ENCODE measurements at places on chromosomes 5 and 9.

- DNase-seq, result no peak
Measured at GRCh38 chr9:20504930-20505329, 117.4 kb downstream of the MLLT3 start.

GRCh38 chr5:133818031-133818431, 150.4 kb downstream of the C5orf15 start:
- DNase-seq, result peak; percentile 52

- DNase-seq, result no peak
Measured at GRCh38 chr5:14708551-14708950, 44.0 kb downstream of the OTULIN start.

DNA sequence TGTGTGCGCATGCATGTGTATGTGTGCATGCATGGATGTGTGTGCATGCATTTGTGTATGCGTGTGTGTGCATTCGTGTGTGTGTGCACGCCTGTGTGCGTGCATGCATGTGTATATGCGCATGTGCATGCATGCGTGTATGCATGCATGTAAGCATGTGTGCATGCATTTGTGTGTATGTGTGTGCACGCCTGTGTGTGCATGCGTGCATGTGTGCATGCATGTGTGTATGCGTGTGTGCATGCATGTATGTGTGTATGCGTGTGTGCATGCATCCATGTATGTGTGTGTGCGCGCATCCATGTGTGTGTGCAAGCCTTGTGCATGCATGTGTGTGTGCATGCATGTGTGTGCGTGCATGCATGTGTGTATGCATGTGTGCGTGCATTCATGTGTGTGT, 276.8 kb downstream of the PBX3 start:
- DNase-seq, result no peak

DNA sequence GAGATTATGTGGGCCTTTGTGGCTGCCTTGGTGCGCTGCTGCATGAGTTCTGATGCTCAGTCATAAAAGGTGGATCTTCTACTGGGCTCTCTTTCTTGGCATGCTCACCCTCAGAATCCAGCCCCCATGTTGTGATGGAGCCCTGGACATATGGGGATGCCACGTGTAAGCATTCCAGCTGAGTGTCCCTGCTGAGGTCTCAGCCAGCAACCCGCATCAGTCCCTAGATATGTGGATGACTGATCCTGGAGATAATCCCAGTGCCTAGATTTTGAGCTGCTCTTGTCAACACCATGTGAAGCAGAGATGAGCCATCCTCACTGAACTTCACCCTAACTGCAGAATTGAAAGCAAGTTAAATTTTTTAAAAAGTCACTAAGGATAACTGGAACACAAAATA, 390.1 kb downstream of the DMRT2 start:
- no peak for DNase-seq

DNA sequence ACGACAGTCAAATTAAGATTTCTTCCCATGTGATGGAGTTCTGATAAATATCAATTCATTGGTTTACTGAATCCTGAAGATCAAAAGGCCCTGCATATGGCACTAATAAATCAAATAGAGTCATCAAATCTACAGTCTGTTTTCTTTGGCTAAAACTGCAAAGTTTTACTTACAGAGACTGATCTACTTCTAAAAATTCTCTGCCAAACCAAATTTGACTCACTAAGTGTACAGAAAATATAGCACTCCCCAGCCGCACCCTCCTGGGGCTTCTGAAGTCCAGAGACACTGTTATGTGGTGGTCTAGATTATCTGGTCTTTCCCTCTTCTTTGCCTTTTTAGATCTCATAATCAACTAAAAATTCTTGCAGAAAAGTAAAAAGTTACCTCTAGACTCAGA, 237.7 kb downstream of the MLLT3 start:
- DNase-seq, result no peak

GRCh38 chr5:40447438-40447837, 232.3 kb upstream of the PTGER4 start:
- no peak for DNase-seq

GRCh38 chr5:58300346-58300895, 159.5 kb downstream of the PLK2 start:
- DNase-seq, result no peak

DNA sequence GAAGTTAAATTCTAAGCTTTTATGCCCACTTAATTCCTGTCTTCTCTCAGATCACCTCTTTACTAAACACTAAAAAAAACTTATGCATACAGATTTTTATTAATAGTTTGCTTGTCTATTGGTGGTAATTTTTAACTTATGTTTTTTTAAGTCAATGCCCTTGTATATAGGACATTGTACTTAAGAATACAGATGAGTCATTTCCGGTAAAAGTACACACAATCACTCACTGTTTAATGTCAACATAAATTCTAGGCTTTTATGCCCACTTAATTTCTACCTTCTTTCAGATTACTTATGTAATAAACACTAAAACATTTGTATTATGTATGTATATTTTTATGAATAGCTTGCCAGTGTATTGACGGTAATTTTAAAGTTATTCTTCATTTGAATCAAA, 872.8 kb upstream of the CDH9 start:
- DNase-seq, result no peak

- peak; percentile 36 for DNase-seq
Measured at GRCh38 chr9:73023025-73023541, 70.2 kb upstream of the ALDH1A1 start.

DNA sequence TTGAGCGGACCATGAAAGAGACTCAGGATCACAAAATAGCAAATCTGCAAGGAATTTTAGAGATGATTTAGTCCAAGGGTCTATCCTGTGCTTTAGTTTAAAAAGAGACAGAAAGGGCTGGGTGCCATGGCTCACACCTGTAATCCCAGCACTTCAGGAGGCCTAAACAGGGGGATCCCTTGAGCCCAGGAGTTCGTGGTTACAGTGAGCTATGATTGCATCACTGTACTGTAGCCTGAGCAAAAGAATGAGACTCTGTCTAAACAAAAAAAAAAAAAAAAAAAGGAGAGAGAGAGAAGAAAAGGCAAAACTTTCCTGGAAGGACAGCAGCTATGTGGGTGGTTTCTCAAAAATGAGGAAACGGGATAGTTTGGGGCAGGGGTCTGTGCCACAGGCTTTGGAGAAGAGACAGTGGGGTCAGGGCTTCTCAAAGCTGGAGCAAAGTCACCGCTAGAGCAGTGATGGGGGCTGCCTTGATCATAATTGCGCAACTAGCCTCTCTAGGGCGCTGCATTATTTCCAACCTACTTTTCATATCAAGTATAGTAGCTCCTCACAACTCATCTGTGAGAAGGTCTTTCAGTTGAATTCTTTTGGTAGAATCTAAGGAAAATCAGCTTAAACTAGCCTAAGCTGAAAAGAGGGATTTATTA, 8.5 kb upstream of the ANKH start:
- no peak for DNase-seq

- DNase-seq, result peak; percentile 46
Measured at GRCh38 chr5:157148734-157149615, 6.3 kb upstream of the MED7 start.

Data from uterus (tissue), 4 donors.